ENCODE measurements at places on chromosomes 4 and X.

- no peak for DNase-seq
Measured at GRCh38 chrX:56802428-56802827, 73.4 kb downstream of the NBDY start.

GRCh38 chr4:52870225-52870624 lies 8.1 kb downstream of the RASL11B start:
- no peak for DNase-seq

DNA sequence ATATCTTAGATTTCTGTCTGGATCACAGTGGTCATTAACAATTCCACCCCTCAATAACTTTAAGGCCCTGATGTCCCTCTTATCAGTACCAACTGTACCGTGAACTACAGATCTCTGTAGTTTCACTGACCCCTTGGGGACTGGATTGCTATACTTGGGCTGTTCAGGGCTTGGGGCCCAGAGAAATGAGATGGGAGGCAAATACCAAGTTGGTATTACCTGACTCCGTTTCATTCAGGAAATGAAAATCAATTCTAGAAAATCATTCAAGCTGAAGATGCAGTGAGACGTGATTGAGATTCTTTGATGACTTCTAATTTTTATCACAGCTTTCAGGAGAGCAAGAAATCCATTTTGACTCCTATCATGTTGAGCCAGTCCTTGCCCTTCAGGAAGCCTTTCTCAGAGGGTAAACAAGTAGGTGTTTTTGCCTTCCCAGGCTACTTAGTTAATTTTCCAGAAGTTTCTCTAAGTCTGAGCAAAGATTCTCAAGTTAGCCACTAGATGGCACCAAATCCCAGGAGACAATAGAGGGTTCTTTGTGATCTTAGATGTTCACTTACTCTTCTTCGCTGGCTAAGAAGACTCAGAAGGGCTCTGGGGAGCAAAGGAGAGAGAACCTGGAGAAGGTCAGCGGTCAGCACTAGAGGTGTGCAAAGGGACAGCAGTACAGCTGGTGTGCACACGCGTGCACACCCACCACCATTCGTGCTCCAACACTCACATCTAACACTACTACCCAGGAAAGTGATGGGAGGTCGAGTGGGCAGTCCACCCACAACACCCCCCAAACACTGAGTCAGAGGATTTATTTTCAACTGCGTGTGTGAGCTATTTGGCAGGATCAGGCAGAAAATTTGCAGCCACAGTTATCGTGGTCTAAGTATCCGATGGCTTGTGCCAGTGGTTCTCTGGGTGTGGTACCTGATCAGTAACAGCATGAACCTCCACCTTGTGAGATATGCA lies 7.4 kb downstream of the HNRNPH2 start:
- DNase-seq = no peak

- no peak for DNase-seq
Measured at GRCh38 chrX:148728901-148729300, 228.5 kb downstream of the AFF2 start.

Measured in vagina (tissue), 2 donors.